ENCODE measurements at places on chromosomes 5 and 9.

GRCh38 chr9:104334549-104334948 is 169.5 kb upstream of the OR13F1 start:
- DNase-seq: no peak

GRCh38 chr9:35859310-35859989 is 10.8 kb downstream of the OR13J1 start:
- DNase-seq: no peak

DNA sequence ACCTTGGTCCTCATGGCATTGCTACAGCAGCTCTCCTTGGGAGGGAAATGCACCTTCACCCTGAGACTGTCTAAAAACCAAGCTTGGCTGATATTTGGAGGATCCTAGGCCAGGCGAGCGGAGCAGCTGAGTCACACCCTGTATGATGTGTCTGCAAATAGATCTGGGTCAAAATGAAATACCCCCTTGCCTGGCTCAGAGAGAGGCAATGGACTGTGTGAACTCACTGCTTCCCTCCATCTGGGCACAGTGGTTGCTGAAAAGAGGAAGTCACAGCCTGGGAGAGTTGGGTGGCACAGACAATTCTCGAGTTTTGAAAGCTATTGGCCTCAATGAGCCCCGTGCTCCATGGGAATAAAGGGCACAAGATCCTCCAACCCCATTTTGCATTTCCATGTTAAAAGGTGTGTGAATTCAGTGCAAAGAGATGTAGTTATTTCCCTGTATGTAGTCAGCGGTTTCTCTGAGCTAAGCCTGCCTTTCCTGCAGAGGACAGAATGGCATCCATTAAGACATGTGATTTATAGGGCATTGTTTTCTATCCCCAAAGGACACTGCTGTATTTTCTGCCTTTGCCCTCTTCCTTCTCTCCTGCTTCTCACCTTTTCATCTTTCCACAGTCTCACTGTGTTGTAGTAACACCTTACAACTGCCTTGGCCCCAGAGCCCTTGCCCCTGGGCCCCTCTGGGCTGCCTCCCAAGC is 177.2 kb downstream of the GADD45G start:
- DNase-seq: no peak

GRCh38 chr5:96752341-96753016 is 55.3 kb downstream of the ERAP1 start:
- peak; percentile 49 for DNase-seq

GRCh38 chr5:94191604-94192003 is 426.8 kb downstream of the KIAA0825 start:
- DNase-seq: no peak

- DNase-seq: no peak
Measured at GRCh38 chr5:124574521-124575436, 171.7 kb downstream of the ZNF608 start.

DNA sequence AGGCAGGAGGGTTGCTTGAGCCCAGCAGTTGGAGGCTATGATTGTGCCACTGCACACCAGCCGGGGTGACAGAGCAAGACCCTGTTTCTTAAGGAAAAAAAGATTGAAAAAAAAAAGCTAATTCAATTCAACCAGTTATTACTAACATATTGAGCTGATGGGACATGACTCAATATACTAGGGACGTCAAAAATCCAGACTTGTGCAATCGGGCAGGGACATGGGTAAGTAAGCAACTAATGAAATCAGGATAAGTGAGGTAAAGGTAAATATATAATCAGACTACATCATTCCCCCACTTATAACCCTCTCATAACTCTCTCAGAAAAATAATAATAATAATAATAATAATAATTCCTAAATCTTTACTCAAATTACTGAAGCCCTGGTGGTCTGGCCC is 975 bp upstream of the HAVCR1 start:
- DNase-seq: no peak

GRCh38 chr5:1686016-1686802 is 113.4 kb downstream of the MRPL36 start:
- DNase-seq: no peak

- DNase-seq: no peak
Measured at GRCh38 chr9:108972186-108972585, 38.0 kb downstream of the ABITRAM start.

- no peak for DNase-seq
Measured at GRCh38 chr5:15718421-15719179, 218.6 kb downstream of the FBXL7 start.

DNA sequence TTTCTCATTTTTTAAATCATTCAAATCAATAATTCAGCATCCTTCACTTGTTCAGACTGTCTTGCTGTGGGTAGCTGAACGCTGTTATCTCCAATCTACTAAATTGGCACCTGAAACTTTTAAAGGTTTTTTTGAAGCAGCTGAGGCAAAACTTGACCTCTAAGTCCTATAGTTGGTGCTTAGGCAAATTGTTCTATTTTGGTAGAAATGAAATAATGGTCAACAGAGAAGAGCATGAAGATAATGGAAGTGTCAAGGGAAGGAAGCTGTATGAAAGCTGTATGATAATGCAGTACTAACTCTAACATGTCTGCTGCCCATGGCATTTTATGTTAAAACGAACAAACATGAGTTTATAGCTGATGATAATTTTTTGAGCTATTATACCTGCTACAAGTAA is 138.0 kb downstream of the GDNF start:
- no peak for DNase-seq

GRCh38 chr5:3590967-3591900 is 4.4 kb upstream of the IRX1 start:
- no peak for DNase-seq

GRCh38 chr9:100064872-100065581 is 33.8 kb downstream of the ERP44 start:
- no peak for DNase-seq
